SW 1271 (cell line): ENCODE measurements at places on chromosomes 7 and 10.
A peak's percentile ranks its signal among the peaks of the same experiment; 100 is the strongest.

- DNase-seq: no peak
Measured at GRCh38 chr10:3330663-3331062, 158.1 kb upstream of the PITRM1 start.

DNA sequence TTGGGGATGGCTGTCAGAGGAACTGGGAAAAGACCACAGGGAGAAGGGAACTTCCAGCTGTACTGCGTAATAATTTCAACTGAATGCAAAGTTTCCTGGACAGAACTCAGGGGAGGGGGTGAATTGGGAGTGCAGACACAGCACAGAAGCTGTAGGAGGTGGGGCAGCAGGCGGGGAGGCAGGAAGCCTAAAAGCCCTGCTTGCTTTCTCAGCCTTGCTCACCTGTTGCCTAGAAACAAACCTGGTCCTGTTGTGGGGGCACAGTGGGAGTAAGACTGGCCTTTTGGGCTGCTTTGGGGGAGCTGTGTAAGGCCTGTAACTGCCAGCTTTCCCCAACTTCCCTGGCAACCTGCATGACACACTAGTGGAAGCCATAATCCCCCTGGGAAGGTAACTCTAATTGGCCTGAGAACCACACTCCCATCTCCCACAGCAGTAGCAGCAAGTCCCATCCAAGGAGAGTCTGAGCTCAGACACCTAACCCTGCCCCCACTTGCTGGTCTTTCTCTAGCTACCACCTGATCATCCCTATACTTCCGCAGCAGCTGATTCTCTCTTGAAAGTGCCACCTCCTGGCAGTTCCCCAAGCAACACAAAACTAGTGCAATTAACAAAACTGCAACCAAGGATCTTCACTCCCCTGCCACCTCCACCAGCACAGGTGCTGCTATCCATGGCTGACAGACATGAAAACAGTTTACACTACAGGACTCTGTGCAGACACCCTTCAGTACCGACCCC is 1239.3 kb downstream of the SORCS1 start:
- DNase-seq: no peak

- no peak for DNase-seq
Measured at GRCh38 chr7:116779931-116780330, 82.5 kb upstream of the CAPZA2 start.

DNA sequence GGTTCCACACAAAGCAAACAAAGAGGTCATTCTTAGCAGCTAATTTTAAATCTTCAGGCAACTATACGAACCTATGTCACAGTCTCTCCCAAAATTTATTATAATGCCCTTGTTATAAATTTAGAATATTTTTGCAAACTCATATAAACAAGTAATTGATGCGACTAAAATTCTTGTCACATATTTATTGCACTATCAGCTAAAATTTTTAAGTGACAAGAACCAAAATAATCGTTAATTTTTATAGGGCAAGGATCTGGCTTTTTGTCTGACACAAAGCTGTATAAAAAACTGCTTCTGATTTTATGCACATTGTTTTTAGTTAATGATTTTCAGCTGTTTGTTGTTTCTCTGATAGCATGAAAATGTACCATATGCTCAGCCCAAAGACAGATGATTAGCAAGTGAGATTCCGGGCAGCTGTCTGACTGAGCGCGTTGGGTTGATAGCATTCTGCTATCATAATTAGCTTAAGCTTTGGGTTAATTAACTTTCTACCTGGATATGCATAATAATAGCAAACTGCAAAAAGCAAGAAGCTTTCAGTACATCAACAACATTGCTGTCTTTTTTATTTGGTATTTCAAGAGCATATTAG is 136.0 kb downstream of the MGMT start:
- no peak for DNase-seq

DNA sequence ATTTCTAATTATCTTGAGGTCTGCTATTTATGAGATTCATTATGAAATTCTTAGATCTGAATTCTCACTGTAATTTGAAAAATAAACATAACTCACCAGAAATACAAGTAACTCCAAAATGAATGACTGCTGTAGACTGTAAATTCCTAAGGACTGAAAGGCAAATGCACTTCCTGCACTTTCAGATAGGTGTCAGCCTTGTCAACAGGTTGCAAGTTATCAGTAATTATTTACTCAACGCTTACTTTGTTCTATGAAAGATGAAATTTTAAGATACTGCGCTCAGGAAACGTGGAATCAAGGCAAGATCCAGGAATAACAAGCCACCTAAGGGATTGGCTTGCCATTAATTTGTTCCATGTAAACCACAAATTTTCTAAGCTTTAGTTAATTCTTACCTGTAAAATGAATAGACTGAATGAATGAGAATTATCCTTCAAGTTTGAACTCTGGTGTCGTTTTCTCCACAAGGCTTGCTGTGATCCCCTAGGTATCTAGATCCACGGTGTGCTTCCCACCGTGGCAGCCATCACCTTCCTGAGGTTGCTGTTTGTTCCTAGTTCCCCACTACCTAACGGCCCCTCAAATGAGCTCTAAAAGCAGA is 12.6 kb downstream of the DHX32 start:
- DNase-seq: peak; percentile 5

- no peak for DNase-seq
Measured at GRCh38 chr10:76070916-76071315, 639.5 kb downstream of the LRMDA start.

- DNase-seq: no peak
Measured at GRCh38 chr10:95782318-95782717, 26.4 kb downstream of the ENTPD1 start.

DNA sequence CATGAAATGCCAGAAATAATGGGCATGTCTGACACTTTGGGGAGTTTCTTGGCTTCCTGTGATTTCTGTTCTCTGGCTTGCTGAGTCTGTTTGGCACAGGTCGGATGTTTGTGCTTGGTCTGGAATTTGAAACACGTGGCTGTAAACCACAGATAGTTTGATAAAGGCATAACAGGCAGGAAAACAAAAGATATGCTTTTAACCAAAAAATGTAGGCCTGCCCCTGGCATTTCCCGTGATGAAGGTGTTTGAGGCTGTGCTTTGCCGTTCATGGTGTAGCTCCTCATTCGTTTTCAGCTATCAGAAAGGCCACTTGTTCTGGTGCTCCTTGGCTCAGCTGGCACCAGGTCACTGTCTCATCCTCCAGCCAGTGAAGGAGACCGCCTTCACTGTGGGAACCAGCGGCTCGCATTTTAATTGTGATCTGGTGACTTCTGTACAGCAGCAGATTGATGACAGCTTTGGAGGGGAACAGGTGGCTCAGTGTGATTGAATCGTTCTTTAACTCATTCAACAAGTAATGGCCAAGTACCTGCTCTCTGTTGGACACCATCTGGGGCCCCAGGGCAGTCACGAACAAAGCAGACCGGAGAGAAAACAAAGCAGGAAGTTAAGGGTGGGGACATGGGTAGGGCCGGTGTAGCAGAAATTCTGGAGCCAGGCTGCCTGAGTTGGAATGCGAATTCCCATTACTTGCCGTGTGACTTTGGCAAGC is 111.5 kb downstream of the CCNY start:
- peak; percentile 80 for DNase-seq

- no peak for DNase-seq
Measured at GRCh38 chr7:132577206-132578049, 1.2 kb upstream of the PLXNA4 start.
